ENCODE measurements at places on chromosomes 2 and 18.

- DNase-seq: no peak
Measured at GRCh38 chr2:197028230-197028629, 101.7 kb upstream of the PGAP1 start.

DNA sequence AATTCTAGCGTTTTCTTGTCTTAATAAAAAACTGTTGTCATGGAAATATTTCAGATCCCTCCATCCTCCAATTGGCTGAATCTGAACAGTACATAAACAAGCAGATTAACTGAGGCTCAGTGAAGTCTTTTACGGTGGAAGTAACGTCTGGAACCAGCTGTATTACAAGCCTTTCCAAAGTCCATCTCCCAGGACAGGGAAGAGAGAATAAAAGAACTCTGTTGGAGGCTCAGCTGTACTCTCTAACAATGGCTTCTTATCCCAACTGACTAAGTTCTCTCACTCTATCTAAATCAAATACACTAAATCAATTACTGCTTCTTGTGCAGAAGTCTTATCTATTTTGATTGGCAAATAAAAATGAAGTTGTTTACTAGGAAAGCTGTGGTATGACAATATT, 19.9 kb upstream of the NEDD4L start:
- peak; percentile 20 for DNase-seq

DNA sequence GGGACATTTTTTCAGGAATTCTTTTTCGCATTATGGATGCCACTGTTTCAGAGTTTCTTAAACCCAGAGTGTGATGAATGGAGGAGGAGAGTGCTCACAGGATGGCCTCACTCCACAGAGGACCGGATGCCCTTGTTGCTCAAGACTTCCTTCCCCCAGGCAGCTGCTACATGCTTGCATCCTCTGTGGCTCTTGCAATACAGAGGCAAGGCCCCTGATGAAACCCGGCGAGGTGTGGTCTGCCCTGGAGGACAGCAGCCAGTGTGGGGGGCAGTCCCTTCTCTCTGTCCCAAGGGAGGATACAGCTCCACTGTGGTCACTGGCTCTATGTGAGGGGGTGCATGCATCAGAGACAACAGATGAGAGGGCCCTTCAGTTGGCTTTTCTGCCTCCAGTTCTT, 109.6 kb downstream of the SH3RF3 start:
- DNase-seq: peak; percentile 65

- no peak for DNase-seq
Measured at GRCh38 chr2:36352701-36353100, 2.9 kb upstream of the CRIM1 start.

DNA sequence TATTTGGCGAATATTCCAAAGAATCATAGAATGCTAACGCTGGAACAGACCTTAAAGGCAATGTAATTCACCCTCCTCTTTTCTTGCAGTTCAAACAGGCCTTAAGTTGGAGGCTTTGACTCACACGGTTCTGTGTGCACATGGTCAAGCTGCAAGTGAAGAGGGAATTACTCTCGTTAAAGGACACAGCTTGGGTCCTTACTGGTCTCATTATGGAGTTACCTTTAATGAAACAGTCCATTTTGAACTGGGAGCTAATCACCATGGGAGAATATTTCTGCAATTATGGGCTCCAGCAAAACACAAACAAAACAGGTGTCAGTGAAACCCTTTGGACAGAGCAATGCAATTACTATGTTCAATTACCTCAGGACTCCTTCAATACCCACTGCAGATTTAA, 135.5 kb downstream of the GAREM1 start:
- no peak for DNase-seq
